ENCODE measurements at places on chromosomes 5 and 9.

GRCh38 chr5:138243794-138244193 lies 30.6 kb downstream of the GFRA3 start:
- DNase-seq = no peak

- no peak for DNase-seq
These were observed 934.3 kb upstream of the CDH10 start for GRCh38 chr5:25579111-25579510.

DNA sequence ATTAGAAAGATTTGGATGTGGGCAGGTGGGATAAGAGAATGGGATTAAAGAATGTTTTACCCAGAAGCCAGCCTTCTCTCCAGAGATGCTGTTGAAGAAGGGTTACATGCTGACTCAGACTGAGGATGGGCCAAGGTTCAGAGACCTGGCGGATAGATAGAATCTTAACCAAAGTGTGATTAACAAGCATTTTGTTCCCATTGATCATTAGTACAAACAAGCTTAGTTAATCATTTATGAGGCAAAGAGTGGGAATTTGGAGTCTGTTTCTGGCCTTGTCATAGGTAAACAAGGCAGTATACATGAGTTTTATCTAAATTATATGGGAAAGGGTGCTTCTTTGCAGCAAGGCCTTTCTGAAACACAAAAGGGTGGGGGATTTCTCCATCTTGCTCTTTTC lies 20.8 kb upstream of the DTWD2 start:
- no peak for DNase-seq

DNA sequence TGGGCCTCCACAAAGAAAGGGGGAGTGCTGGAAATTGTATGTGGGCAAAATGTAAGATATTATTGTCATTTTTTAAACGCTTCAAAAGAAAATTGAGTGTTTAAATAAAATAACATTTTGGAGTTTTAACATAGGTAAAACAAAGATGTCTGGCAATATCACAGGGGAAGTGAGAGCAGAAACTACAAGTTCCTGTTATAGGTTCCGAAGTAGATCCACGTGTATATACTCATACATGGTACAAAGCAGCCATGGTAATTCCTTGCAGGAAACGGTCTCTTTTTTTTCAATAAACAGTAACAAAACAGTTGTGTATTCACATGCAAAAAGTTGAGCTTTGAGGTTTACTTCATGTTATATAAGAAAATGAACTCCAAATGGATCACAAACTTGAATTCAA lies 78.4 kb downstream of the MTRR start:
- DNase-seq = no peak

DNA sequence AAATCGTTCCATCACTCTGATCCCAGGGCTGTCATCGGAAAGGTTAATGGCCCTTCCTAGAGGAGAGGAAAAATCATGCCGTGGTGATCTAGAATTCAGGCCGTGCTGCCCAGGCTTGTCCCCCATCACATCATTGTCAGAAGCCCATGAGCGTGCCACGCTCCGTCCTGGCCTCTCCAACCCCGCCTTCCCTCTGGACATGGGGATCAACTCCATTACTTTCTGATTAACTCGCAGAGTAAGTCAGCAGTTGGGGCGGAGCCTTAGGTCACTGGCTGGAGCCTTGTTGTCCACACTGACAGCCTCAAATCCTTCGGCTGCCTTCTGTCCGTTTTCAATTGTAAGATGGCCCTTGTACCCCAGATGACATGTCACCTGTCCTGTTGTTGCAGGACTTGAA lies 75.0 kb downstream of the MVB12B start:
- no peak for DNase-seq

GRCh38 chr9:101650142-101650541 lies 55.4 kb upstream of the PPP3R2 start:
- no peak for DNase-seq

DNA sequence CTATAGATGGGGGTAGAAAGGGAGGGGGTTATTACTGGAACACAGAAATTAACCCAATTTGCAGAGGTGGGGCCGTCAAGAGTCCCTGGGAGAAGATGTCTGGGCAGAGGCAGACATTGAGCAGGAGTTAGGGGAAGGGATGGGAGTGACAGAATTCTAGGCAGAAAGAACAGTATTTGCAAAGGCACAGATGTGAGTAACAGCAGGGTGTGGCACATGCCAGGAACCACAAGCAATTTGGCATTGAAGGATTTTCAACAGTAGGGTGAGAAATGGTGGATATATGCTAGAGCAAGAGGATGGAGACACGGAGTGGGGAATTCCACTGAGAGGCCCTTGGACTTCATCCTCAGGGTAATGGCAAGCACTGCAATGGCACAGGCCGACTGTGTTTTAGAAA lies 71.6 kb upstream of the FRRS1L start:
- DNase-seq = no peak

- no peak for DNase-seq
These were observed 82.1 kb downstream of the PRKACG start for GRCh38 chr9:68931821-68932220.

GRCh38 chr5:161246749-161247148 lies 299.8 kb downstream of the GABRB2 start:
- DNase-seq = no peak

- no peak for DNase-seq
These were observed 32.8 kb downstream of the AFAP1L1 start for GRCh38 chr5:149304195-149305078.

- no peak for DNase-seq
These were observed 78.6 kb downstream of the MAST4 start for GRCh38 chr5:66674802-66675201.

- no peak for DNase-seq
These were observed 150.8 kb downstream of the TTC39B start for GRCh38 chr9:15156241-15156640.

GRCh38 chr9:126348911-126349550 lies 22.4 kb downstream of the MVB12B start:
- no peak for DNase-seq

GRCh38 chr5:173910215-173910614 lies 22.1 kb downstream of the CPEB4 start:
- DNase-seq = no peak

GRCh38 chr9:124660341-124660801 lies 110.7 kb downstream of the NR6A1 start:
- no peak for DNase-seq

GRCh38 chr5:146448783-146449519 lies 1.8 kb downstream of the TCERG1 start:
- no peak for DNase-seq

- no peak for DNase-seq
These were observed 8.5 kb upstream of the C9orf72 start for GRCh38 chr9:27581826-27582225.

DNA sequence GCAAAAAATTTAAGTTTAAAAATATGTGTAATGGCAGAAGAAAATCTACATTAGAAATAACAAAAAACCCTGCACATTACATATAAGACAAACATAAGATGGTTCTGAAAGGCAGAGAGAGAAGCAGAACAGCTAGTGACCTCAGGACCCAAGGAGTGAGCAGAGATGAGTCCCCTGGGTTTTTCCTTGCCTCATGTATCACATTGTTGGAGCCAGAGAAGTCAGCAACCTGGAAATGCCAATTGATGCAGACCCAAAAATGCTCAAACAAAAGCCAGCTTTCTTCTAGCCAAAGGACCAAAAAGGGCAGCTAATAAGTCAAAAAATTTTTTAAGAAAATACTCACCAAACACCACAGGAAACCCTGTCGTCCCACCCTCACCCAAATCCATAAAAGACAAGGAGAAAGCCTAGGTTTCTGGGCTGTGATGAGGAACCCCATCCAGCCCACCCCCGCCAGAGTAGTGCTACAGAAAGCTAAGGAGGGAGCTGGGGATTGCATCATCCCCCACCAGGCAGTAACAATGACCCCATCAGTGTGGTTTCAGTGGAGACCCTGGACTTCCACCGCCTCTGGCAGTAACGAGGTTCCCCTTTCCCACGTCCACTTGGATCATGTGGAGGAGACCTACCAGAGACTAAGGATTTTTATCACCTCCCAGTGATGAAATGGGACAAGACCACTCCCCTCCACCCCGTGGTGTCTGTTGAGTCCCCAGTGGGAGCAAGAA lies 17.6 kb downstream of the DENND1A start:
- DNase-seq = no peak

DNA sequence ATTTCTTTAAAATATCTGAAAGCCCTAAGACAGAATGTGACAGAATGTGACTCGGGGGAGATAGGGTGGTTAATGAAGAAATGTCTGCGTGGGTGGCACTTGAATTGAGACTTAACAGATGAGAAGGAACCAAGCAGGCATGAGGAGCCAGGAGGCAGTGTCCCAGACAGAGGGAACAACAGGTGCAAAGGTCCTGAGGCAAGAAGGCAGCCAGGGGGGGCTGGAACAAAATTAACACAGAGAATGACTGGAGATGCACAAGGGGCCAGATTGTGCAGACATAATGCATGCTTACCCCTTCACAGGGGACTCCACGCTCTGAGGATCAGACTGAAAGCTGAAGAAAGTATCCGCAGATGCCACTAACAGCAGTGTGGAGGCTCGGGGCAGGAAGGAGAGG lies 1.7 kb downstream of the LMAN2 start:
- no peak for DNase-seq

- no peak for DNase-seq
These were observed 54.9 kb downstream of the SLC44A1 start for GRCh38 chr9:105299190-105299854.

DNA sequence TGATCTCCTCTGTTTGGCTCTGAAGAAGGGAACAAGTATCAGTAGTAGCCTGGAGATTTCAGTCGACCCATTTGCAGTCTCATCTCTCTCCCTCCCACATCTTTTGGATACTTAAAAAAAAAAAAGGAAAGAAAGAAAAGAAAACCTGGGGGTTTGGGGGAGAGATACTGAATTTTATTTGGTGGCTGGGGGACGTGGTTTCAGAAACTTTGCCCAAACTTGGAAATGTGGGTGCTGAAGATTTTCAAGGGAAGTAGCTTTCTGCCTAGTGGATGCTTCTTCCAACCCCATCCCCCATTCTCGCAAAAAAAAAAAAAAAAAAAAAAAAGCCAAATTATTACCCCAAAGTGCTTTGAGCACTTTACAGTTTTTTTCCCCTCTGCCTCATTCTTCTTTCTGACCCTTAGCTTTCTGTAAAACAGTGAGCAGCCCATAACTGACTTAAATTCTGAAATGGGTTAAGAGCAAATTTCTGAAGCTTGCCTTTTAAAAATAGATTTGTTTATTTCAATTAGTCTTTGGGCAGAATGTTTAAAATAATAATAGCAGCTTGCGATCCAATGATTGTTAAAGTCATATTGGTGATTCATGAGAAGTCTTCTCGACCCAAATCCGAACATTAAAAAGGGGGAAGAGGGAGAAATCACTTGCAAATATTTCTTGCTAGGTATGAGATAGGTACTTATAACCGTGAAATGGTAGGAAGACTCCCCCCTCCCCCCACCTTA lies 894 bp downstream of the FST start:
- no peak for DNase-seq

DNA sequence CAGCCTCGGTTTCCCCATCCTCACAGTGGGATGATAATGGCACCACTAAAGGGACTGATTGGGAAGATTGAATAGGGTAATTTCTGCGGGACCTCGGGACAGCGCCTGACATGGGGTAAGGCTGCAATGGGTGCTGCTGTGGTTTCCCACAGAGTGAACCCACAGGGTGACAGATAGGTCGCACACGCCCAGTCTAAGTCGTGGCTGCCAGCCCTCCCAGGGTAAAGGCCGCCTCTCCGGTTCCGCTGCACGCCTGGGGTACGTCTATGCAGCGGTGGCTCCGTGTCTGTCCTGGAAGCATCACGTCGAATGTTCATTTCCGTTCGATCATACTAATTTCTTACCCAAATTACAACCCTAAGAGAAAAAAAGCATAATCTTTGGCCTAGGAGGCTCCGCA lies 631 bp downstream of the CFAP77 start:
- DNase-seq = no peak

GRCh38 chr9:7983490-7983889 lies 183.9 kb upstream of the DMAC1 start:
- DNase-seq = no peak

GRCh38 chr5:36135988-36136387 lies 15.7 kb downstream of the LMBRD2 start:
- DNase-seq = no peak

DNA sequence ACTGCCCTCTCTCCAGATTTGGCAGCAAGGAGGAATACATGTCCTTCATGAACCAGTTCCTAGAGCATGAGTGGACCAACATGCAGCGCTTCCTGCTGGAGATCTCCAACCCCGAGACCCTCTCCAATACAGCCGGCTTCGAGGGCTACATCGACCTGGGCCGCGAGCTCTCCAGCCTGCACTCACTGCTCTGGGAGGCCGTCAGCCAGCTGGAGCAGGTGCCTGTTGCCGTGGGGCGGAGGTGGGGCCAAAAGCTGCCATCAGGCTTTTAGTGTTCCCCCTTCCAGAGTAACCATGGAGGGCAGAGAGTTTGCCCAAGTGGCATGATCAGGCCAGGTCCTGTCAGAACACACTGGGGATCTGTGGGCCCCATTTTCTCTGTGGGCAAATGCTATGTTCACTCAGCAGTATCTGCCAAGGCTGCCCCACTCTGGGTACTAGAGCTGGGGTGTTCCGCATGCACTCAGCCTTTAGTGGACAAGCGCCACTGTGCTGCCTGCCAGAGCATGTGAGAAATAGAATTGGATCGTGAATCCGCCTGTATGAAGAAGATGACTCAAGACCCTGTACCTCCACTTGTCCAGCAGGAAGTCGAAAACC lies 117.1 kb downstream of the DAB2IP start:
- no peak for DNase-seq

- DNase-seq = no peak
These were observed 30.3 kb upstream of the LCP2 start for GRCh38 chr5:170327829-170328228.

DNA sequence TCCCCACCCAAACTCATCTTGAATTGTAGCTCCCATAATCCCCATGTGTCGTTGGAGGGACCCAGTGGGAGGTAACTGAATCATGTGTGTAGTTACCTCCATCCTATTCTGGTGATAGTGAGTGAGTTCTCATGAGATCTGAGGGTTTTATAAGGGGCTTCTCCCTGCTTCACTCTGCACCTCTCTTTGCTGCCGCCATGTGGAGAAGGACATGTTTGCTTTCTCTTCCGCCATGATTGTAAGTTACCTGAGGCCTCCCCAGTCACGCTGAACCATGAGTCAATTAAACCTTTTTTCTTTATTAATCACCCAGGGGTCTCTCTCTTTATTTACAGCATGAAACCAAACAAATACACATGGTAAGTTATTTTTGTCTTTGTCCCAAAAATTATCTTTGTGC lies 726.1 kb downstream of the CDH18 start:
- no peak for DNase-seq

- DNase-seq = no peak
These were observed 11.4 kb upstream of the MACIR start for GRCh38 chr5:103247118-103247517.

DNA sequence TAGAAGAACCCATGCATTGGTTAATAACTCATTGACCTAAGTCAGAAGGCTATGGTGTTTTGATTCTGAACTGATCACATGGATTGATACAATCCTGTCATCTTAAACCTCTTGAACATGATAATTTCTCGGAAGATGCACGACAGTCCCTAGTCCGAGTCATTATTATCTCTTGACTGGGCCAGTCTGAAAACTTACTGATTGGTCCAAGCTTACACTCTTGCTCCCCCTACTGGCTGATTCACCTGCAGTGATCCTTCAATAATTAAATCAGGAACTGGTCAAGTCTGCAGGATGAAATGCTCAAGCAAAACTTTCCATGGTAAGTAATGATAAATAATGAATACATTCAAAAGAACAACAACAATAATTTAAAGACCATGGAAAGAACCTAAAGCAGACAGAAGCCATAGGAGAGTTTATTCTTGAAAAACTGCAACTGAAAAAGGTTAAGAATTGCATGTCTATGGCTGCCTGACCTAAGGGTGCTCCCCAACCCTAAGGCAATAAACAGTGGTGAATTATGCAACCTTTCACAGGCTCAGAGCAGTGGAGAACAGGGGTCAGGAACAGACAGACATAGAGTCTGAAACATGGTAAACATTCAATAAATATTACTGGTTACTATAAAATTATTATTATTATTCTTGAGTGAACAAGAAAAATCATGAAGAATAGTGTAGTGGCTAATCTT lies 79.3 kb downstream of the BRINP1 start:
- DNase-seq = no peak

All from T-helper 9 cell (primary cell).